ENCODE measurements at places on chromosomes 3 and 15.

DNA sequence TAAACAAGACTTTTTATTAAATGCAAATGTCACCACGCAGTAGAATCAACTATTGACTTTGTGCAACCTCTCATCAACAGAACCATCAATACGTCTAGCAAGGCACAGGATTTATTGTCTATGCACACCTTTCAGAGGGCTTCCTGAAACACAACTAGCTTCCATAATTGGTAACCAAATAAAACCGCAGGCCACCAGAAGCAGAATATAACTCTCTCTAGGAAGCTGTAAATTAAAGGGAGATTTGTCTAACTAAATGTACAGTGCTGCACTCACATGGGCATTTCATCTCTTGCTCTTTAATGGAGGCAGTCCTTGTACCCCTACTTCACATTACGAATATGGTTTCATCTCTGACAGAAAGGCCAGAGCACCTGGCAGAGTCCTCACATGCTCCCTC is 93.0 kb downstream of the FHIT start:
- no peak for DNase-seq

DNA sequence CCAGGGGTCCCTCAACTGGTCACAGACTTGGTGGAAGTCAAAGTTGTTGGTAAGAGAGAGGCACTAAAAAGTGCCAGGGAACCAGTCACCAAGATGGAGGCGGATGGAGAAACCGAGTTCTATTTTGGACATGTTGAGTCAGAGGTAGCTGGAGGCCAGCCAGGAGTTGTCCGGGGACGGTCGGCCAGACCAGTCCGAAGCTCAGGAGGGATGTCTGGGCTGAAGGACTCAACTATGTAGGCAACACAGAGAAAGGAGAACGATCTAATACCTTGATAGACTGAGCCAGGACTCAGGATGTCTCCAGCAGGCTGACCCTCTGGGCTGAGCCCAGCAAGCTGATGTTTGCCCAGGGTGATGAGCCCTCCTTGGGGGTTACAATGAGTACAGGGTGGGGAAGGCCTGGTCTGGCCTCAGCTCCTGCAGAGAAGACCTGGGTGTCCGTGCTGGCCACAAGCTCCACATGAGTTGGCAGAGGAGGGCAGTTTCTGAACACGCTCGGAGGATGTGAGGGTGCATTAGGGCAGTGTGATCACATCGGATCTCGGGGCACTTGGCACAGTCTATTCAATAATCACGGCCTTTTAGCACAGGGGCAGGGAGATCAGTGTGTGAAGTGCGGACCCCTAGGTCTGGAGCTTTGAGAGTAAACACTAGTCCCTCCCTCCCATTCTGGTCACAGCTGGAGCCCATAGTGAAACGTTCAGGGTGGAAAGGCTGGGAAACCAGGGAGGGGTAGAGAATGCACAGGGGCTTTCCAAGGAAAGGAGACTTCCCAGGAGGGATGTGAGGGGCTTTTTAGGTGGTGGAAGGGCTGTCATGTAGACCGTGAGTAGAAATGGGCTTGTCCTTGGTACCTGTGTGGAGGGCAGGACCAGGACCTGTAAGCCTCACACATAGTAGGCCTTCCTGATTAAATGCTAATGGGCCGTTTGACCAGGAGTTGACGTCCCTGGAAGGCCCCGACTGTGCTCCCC is 111.9 kb downstream of the ETFA start:
- DNase-seq, result no peak

- DNase-seq, result no peak
Observed at GRCh38 chr15:68301301-68301700, 23.8 kb downstream of the FEM1B start.

- no peak for DNase-seq
Observed at GRCh38 chr3:126784254-126784653, 80.2 kb downstream of the CHCHD6 start.

DNA sequence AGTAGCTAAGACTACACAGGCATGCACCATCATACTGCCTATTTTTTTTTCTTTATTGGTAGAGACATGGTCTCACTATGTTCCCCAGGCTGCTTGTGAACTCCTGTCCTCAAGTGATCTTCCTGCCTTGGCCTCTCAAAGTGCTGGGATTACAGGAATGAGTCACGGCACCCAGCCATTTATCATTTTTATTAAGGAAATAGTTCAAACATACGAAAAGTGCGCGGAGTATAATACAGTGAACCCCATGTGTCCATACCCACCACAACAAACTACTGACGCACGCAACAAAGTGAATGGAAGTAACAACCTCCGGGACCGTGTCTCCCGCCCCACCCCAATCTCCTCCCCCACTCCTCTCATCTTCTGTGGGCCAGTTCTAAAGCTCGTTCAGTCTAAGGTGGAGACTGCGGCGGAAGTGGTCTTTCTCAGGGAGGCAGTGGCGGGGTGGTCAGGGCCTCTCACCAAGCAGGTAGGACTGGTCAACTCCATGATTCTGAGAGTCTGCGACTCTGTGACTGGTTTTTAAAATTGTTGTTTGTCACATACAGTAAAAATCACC is 42.1 kb downstream of the DNAJB8 start:
- DNase-seq, result no peak

- DNase-seq, result peak; percentile 54
Observed at GRCh38 chr3:23810343-23811184, 4.8 kb downstream of the UBE2E1 start.

- no peak for DNase-seq
Observed at GRCh38 chr15:55998478-55998877, 5.1 kb upstream of the NEDD4 start.

- peak; percentile 23 for DNase-seq
Observed at GRCh38 chr15:66114863-66115425, 138.6 kb downstream of the MEGF11 start.

- DNase-seq, result no peak
Observed at GRCh38 chr3:43320288-43320687, 33.9 kb downstream of the SNRK start.

DNA sequence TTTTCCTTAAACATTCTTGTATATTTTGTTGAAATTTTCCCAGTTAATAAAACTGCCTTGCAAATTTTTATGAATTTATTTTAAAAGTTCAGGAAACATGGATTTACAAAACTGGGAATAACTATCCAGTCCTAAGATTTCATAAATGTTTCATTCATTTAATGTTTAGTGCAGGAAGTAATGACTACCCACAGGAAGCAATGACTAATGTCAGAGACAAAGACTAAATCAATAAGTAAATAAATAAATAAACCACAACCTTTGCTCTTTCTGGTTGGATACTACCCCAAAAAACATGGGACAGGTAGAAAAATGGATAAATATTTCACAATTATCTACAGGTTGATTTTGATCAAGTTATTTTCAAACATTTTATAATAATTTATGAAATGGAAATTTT is 48.8 kb upstream of the TMCO5A start:
- no peak for DNase-seq

DNA sequence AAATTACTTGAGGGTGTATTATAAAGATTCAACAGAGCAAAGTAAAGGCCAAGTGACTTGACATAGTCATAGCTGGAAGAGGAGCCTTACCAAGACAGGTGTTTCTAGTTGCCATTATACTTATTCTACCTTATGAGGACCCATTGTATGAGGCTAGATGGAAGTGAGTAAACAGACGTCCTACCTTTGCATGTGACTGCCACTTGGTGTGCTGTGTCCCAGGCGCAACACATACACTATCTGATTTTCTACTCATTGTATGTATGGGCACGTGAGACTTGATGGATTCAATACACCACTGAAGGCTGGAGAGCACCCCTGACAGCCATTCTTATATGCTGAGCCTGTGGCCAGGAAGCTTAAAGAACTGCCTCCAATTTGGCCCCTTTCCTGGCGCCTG is 40.5 kb downstream of the BOC start:
- DNase-seq, result no peak

DNA sequence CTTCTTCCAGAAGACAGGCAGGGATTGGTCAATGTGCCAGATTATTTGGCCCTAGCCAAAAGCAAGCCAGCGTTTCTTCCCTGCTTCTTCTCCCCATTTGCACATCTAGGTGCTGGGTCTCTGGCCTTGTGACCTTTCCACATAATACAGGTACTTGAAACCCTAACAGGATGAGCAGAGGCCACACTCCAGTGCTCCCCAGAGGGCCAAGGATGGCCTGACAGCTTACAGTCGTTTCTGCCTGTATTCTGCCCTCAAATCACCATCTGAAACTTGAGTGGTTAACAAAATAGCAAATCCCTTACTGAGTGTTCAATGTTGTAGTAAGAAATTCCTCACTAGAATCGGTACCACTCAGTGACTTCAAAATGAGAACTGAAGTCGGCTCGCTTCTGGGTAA is 29.1 kb downstream of the MKRN2 start:
- DNase-seq, result no peak

GRCh38 chr15:55766676-55767075 is 23.7 kb upstream of the PRTG start:
- DNase-seq, result no peak

GRCh38 chr3:43727930-43728329 is 37.2 kb downstream of the ABHD5 start:
- DNase-seq, result no peak

- no peak for DNase-seq
Observed at GRCh38 chr3:71509066-71509465, 74.5 kb downstream of the FOXP1 start.

DNA sequence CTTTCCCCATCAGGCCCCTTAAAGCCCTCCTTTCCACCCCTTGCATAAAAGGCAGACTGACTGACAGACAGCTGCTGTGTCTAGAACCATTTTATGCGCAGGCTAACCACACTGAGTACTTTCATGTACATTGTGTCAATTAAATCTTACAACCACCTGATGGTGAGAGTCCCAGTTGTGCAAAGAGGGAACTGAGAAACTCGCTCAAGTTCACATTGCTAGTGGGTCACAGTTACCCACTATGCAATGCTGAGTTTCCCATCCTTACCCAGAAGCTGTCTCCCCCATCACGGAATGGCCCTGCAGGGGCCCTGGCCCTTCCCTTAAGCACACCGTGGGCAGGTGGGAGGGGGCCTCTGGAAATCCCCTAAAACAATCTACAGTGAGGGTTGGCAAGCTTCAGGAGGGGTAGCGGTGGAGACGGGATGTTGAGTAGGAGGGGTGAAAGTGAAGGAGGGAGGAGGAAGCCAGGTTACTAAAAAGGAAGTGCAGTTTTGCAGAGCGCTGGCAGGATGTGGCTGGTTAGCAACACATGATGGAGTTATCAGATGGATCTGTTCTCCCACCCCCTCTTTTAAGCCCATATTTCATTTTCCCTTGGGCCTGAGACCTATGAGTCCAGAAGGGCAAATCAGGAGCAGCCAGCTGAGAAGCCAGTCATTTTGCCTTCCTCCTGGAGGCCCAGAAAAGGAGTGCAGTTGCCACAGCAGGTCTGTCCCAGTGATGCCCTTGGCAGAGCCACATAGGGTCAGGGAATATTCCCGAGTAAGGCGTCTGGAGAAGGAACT is 30.0 kb downstream of the STARD5 start:
- peak; percentile 70 for DNase-seq

GRCh38 chr3:133282236-133282635 is 117.6 kb upstream of the BFSP2 start:
- no peak for DNase-seq

DNA sequence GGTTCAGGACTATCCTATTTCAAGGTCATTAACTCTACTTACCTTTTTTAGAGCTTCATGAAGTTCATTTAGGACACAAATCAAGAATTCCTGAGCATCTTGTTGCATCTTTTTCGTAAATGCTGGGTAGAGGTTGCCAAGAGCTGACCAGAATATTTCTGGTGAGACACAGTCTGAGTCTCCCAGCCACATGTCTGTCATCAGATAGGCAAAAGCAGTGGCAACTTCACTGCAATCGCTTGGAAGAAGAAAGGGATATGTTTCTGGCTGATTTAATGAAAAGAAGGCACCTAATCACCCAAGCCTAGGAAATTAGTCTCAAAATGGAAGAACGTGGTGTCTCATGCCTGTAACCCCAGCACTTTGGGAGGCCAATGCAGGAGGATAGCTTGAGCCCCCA is 2.9 kb downstream of the USP50 start:
- no peak for DNase-seq

GRCh38 chr3:13583251-13584180 is 34.6 kb downstream of the FBLN2 start:
- DNase-seq, result no peak

GRCh38 chr3:46895204-46895660 is 17.7 kb downstream of the PTH1R start:
- DNase-seq, result peak; percentile 84

GRCh38 chr3:98099848-98100247 is 12.9 kb downstream of the OR5AC2 start:
- no peak for DNase-seq

DNA sequence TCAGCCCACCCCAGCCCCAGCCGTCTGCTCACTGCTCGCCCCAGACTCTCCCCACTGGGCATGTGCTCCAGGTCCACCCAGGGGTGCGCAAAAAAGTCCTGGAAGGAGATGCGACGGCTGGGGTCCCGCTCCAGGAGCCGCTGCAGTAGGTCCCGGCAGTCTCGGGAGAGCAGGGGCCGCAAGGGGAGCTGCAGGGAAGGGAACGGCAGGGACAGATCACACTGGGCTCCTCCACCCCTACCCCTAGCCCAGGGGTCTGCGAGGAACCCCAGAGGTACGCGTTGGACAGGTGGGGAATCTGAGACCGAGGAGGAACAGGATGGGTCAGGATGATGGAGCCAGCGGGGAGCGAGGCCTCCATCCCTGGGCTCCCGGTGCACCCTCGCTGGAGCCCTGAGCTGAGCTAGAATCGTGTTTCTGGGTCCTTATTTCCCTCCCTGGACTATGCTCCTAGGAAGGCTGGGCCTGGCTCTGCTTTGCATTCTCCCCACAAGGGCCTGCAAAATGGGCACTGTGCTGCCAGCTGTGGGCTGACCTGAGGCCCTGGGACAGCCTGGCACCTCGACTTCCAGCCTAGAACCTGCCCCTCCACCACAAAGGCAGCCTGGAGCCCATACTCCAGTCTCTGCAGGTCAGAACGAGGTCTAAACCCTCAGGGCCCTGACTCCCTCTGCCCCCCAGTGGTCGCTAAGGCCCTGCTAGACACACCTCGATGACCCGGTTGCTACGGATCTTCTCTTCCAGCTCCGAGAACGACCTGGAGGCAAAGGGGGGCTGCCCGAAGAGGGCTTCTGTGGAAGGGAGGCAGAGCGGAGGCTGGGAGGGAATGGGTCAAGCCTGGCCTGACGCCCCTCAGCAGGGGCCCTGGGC is 3.2 kb downstream of the ULK3 start:
- no peak for DNase-seq

GRCh38 chr15:78110916-78111475 is 18.6 kb downstream of the SH2D7 start:
- no peak for DNase-seq

GRCh38 chr3:46719044-46719565 is 1.4 kb upstream of the PRSS50 start:
- no peak for DNase-seq

GRCh38 chr3:197280156-197280555 is 18.3 kb downstream of the DLG1 start:
- no peak for DNase-seq

GRCh38 chr15:65981837-65982626 is 112.7 kb downstream of the RAB11A start:
- DNase-seq, result peak; percentile 79

DNA sequence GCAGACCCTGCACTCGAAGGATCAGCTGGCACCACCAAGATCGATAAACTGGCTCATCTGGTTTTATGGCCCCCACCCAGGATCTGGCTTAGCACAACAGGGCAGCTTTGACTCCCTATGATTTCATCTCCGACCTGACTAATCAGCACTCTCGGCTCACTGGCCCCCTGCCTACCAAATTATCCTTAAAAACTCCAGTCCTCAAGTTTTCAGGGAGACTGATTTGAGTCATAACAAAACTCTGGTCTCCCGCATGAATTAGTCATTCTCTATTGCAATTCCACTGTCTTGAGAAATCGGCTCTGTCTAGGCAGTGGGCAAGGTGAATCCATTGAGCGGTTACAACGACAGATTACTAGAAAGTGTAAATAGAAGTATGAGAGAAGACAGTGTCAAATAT is 521.9 kb upstream of the RGMA start:
- DNase-seq, result no peak

- no peak for DNase-seq
Observed at GRCh38 chr3:49668861-49669260, 5.3 kb upstream of the APEH start.

Data from activated T-cell treated with anti-CD3 and anti-CD28 coated beads, Interleukin-2, amount 50 U/mL, for 1 hour (primary cell).